ENCODE measurements at places on chromosomes 5 and 9.

GRCh38 chr5:95178046-95178651 is 106.7 kb downstream of the MCTP1 start:
- DNase-seq: no peak

DNA sequence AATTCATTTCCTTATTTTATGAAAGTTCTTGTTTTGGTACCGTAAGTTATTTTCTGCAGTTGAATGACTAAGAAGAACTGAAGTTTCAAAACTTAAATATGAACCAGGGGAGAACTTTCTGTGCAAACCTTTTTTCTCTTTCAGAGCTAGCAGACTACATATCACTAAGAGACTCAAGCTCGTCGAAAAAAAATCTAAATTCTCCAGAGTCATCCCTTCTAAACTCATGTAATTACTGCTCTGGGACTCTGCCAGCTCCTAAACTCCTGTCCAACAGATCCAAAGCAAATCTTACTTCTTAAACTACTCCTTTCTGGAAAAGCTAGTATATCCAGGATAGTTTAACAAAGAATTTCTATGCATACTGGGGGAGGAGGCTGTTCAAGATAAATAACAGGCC is 87.0 kb upstream of the NR5A1 start:
- DNase-seq: no peak

DNA sequence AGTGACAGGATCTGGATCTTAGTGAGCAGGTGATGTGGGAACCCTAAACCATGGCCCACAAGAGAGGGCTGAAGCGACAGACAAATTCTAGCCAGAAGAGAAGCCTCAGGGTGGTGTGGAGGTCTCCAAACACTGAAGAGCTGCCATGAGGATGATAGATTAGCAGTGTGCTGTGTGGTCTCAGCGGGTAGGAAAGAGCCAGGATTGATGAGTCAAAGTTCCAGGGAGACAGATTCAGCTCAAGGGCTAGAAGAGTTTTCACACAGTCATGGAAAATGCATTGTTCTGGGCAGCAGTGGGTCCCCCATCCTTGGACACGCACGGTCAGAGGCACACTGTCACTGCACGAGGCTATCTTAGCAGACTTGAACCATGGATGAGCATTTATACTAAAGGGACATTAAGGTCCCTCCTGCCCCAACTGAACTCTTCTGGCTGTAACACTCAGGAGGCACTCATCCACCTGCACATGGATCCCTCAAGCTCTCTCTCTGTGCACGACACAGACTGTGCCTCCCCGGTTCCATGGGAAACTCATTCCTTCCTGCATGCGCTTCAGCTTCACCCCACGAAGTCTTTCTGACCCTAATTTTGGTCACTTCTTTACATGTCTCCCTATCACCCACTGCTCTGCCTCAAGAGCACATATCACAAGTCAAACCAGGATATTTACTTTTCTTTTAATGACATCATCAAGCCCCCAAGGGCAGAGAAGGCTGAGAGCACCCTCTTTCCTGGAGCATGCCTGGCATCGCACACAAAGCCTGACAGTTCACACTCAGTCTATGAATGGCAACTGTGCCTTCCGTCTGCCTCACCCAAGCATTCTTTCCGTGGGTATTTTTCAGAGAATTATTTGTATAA is 84.8 kb downstream of the TLE1 start:
- no peak for DNase-seq

DNA sequence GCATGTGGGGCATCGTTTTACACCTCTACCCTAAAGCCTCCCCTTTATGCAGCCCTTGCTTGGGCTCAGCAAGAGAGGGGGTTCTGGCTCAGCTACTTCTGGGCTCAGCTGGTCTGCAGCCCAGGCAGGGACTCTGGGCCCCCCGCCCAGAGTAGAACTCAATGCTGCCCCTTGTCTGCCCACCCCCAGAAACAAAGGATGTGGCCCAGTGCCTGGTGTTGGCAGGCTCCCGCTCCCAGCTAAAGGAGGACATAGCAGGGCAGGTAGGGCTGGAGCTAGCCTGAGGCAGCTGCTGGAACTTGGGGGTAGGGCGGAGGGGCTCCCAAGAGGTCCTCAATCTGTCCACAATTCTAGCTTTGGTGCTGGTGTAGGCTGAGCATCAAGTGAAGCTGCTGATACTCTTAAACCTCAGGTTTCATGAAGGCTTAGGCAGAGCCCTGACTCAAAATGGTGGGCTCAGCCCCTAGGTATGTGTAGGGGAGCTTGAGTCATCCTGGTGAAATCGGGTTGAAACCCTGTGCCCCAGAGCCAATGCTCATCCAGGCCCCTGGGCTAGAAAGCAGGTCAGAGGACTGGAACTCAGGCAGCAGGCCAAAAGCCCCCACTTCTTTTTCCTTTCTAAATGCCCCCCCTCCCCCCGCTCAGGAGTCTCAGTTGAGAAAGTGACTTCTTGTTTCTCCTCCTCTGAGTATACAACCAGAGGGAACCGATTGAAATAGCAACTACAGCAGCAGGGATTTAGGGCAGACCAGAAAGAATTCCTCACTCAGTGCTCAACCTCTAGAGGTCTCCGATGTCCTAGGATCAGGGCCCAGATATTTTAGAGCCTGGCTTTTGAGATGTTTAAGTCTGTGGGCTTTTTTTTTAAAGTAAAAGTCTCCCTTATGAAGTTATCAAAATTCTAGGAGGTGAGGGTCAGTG is 11.4 kb downstream of the PSD2 start:
- no peak for DNase-seq

DNA sequence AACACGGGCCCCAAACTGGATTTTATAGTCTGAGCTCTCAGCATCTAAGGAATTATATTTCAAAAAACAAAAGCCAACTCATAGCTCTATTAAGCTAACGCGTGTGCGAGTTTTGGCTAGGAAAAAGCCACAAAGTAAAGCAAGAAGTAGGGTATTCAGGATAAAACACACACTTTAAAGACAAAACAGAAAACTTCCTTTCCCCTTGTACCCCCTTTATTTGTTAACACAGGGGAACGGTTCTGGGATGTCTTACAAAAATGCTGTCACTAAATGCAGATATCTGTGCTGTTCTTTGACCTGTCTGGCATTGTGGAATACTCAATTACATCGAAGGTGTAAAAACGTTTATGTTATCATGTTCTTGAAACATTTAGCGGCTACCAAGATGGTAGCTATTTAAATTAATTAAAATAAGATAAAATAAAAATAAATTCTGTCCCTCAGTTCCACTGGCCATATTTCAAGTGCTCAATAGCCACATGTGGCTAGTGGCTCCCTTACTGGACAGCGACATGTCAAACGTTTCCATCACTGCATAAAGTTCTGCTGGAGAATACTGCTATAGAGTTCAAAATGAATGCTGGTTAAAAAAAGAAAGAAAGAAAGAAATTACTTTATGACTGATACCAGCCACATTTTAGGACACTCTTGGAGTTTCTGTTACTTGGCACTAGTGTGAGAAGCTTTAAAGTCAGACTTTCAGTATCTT is 7.2 kb upstream of the MEF2C start:
- DNase-seq: no peak

- no peak for DNase-seq
These were observed 136.9 kb downstream of the OLFM1 start for GRCh38 chr9:135224286-135224877.

GRCh38 chr5:137606401-137606800 is 107.3 kb upstream of the SPOCK1 start:
- no peak for DNase-seq

DNA sequence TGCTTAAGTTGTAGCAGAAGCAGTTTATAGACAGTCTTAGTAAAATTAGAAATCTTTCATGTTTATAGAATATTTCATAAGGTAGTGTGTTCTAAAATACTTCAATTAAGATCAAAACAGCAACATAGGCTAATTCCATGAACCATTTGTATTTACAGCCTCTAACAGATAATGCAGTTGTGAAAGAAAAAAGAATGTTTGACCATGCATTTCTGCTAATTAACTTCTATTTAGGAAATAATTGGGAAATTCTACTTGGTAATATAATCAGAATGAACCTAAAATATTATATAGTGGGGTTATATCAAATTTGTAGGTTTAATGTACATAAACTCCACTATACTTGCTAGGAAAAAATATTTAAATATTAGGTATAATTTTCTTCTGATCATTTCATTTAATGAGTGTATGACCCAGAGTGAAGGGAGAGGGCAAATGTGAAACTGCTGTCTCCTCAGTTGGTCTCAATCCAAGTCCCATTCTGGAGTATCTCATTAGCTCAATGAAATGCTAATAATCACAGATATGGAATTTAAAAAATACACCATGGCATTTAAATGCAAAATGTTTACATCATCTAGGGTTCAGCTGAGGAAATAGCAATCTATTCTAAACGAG is 34.9 kb downstream of the ALDH1A1 start:
- no peak for DNase-seq

DNA sequence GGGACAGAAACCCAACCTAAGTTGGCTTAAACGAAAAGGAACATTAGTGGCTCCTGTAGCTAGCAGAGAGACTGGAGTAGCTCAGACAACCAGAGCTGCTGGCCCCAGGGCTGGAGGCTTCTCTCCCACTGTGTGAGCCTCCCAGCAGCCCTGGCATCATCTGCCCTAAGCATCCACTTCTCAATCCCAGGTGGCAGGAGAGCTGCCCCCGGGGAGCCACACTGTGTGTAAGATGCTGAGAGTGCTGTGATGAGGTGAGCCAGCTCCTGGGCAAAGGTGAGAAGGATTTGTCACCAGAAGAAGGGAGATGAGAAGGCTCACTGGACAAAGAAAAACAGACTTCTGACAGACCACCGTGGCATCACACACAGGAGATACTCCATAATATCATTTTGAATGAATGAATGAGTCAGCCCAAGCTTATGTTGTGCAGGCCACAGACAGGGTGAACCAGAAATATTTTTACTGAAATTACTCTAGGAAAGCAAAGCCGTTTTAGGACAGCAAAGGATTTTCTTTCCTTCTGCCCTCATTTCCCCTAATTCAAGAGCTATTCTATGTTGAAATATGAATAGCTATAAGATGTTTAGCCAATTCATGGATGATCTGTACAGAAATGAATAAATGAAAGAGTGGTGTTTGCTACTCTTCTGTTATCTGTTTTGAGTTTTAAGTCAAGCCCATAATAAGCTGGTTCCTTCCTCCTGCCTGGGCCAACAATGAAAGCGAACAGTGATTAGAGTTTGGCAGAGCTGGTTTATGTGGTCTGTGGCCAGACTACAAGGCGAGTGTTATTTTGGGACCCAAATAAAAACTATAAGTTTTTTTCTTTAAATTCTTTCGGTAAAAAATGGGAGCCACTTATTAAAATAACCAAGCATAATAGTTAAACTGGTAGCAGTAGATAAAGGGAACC is 57.4 kb upstream of the ECM2 start:
- no peak for DNase-seq

DNA sequence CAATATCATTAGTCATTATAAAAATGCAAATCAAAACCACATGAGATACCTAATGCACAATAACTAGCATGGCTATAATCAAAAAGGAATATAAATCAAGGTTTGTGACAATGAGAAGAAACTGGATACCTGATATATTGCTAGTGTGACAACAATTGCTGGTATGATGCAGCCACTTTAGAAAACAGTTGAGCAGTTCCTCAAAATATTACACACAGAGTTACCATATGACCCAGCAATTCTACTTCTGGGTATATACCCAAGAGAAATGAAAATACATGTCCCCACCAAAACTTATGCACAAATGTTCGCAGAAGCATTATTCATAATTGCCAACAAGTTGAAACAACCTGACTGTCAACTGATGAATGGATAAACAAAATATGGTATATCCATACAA is 339.7 kb upstream of the POU5F2 start:
- no peak for DNase-seq

- DNase-seq: no peak
These were observed 272.8 kb downstream of the CWC27 start for GRCh38 chr5:65041296-65042158.

DNA sequence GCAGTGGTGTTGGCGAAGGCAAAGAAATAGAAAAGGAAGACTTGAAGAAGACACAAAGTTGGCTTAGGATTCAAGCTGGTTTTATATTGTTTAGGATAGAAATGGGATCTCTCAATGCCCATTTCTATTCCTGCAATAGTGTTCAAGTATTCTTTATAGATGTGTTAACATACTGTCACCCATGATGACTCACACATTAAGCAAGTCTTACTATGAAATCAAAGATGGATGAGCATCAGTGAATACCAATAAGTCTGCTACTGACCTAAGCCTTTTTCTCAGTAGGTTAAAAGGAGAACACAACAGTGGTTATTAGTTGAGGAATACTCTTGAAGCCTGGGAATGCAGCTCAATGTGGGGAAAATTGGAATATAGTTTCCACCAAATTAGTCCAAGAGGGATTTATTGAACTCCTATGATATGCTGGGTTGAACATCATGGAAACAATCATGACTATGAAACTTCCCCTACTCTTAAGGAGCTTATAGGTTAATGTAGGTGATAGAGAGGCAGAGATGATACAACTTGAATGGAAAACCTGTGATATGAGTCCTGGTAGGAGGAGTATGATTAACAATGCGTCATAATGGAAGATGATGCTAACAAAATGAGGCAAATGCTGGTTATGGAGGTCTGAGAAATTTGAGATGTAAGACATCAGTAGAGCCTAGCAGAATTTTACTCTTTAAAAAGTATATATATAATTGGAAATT is 417.1 kb upstream of the DAP start:
- DNase-seq: no peak

GRCh38 chr5:75856056-75856455 is 138.8 kb upstream of the POC5 start:
- DNase-seq: no peak

GRCh38 chr5:155753943-155754581 is 572.9 kb upstream of the SGCD start:
- no peak for DNase-seq

DNA sequence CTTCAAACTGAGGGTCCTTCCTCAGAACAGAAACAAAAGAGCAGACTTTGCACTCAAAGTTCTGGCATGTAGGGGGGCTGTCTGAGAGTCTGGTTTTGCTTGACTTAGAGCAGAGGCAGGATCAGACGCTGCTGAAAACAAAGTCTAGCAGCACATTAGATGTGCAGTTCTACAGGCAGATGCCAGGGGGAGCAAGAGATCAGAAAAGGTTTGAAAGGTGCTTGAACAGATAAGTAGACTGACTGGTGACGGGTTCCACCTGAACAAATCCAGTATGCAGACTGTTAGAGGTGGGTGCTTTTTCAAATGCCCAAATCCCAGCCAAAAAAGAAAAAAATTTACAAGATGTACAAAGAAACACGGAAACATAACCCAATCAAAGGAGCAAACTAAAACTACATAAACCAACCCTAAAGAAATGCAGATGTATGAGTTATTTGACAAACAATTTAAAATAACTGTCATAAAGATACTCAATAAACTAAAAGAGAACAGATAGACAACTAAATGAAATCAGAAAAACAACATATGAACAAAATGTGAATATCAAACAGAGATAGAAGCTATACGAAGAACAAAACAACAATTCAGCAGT is 194.7 kb upstream of the FREM1 start:
- DNase-seq: peak; percentile 70

- no peak for DNase-seq
These were observed 244.2 kb downstream of the RFK start for GRCh38 chr9:76150013-76150412.

DNA sequence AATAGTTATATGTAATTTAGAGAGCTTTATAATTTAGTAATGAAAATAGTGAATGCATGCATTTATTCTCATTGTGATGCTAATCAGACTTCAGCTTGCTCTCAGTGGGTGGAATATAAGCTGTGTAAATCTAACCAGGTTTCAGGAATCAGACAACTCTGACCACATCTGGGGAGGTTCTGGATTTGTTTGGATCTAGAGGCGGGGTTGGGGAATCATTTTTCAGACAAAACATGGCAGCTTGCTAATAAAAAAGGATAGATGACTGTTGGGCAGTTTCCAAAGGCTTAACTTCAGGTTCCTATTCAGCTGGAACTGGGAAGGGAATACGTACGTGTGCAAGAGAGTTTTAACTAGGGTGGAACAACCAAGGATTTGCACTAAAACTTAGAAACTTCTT is 43.2 kb upstream of the MAMDC2 start:
- no peak for DNase-seq
